A549 treated with dexamethasone at 1 μM for 4 hours (cell line): ENCODE measurements at places on chromosomes 2 and 18. TPM values are rescaled to one million over a fixed set of nuclear protein-coding genes. Genes with fewer than 3 reads are reported as not detected.

HK2 gene
- 0.75 to 1.1 TPM (median 1.1 TPM) in 5 replicates for total RNA-seq

KCNG3 gene
- 0.41 to 0.73 TPM (median 0.54 TPM) in 5 replicates for total RNA-seq

UGT1A5 gene
- total RNA-seq: 0.06 TPM in 1 of 5 replicates, not detected in the others

ATOH8 gene
- total RNA-seq: 14.5 to 19.7 TPM (median 17.9 TPM) in 5 replicates

TRMT61B gene
- 13.8 to 15.3 TPM (median 15.2 TPM) in 5 replicates for total RNA-seq

SPRED2 gene
- 31.0 to 41.3 TPM (median 36.3 TPM) in 5 replicates for total RNA-seq

SRBD1 gene
- 8.7 to 10.3 TPM (median 9.5 TPM) in 5 replicates for total RNA-seq

ZNF521 gene
- not detected in 5 replicates for total RNA-seq

DCDC2C gene
- 0.26 to 0.67 TPM (median 0.28 TPM) in 5 replicates for total RNA-seq

SPDYA gene
- 0.14 to 0.28 TPM (median 0.26 TPM) in 4 of 5 replicates, not detected in the other for total RNA-seq

COBLL1 gene
- total RNA-seq: 4.5 to 6.9 TPM (median 6.0 TPM) in 5 replicates

RUFY4 gene
- total RNA-seq: not detected in 5 replicates

C2orf81 gene
- 3.3 to 3.7 TPM (median 3.6 TPM) in 5 replicates for total RNA-seq

RAD51AP2 gene
- total RNA-seq: not detected in 5 replicates

SLC16A14 gene
- 0.66 to 1.3 TPM (median 0.86 TPM) in 5 replicates for total RNA-seq

MLPH gene
- total RNA-seq: 225 to 326 TPM (median 300 TPM) in 5 replicates

HRH4 gene
- total RNA-seq: not detected in 5 replicates

AQP12B gene
- not detected in 5 replicates for total RNA-seq

RAB10 gene
- total RNA-seq: 270 to 306 TPM (median 281 TPM) in 5 replicates

VWA3B gene
- 0.12 to 0.24 TPM (median 0.19 TPM) in 3 of 5 replicates, not detected in the others for total RNA-seq

PRKAG3 gene
- total RNA-seq: 0.04 TPM in 1 of 5 replicates, not detected in the others

GFPT1 gene
- total RNA-seq: 19.0 to 33.7 TPM (median 28.0 TPM) in 5 replicates

CAPN14 gene
- total RNA-seq: 0.04 to 0.06 TPM (median 0.05 TPM) in 4 of 5 replicates, not detected in the other

DYNAP gene
- total RNA-seq: not detected in 5 replicates

MC4R gene
- total RNA-seq: not detected in 5 replicates

MATN3 gene
- total RNA-seq: 11.0 to 18.8 TPM (median 15.4 TPM) in 5 replicates

KHK gene
- 7.6 to 9.1 TPM (median 8.3 TPM) in 5 replicates for total RNA-seq

GAREM1 gene
- total RNA-seq: 4.2 to 8.2 TPM (median 6.1 TPM) in 5 replicates

CHRNA1 gene
- not detected in 5 replicates for total RNA-seq

POTEC gene
- not detected in 5 replicates for total RNA-seq

ANO7 gene
- 1.7 to 2.1 TPM (median 1.9 TPM) in 5 replicates for total RNA-seq

ASIC4 gene
- total RNA-seq: 0.05 to 0.08 TPM (median 0.05 TPM) in 4 of 5 replicates, not detected in the other

HOXD11 gene
- 5.1 to 6.3 TPM (median 5.8 TPM) in 5 replicates for total RNA-seq

MROH2A gene
- total RNA-seq: 0.14 to 0.37 TPM (median 0.30 TPM) in 5 replicates

LBX2 gene
- 2.7 to 3.7 TPM (median 3.0 TPM) in 5 replicates for total RNA-seq

REG3A gene
- not detected in 5 replicates for total RNA-seq

PLEK gene
- total RNA-seq: not detected in 5 replicates

PCARE gene
- total RNA-seq: not detected in 5 replicates

DSC2 gene
- total RNA-seq: 0.64 to 1.1 TPM (median 1.0 TPM) in 5 replicates

IL1F10 gene
- not detected in 5 replicates for total RNA-seq

FLACC1 gene
- 0.20 to 0.64 TPM (median 0.22 TPM) in 4 of 5 replicates, not detected in the other for total RNA-seq

PTCD3 gene
- 71.8 to 92.5 TPM (median 77.0 TPM) in 5 replicates for total RNA-seq

PDE1A gene
- total RNA-seq: 0.17 to 0.33 TPM (median 0.26 TPM) in 5 replicates

CRYGC gene
- total RNA-seq: not detected in 5 replicates

PPP1R1C gene
- 1.1 to 2.3 TPM (median 1.5 TPM) in 5 replicates for total RNA-seq

RHOB gene
- total RNA-seq: 323 to 527 TPM (median 441 TPM) in 5 replicates

FOXI3 gene
- 0.03 to 0.05 TPM (median 0.04 TPM) in 3 of 5 replicates, not detected in the others for total RNA-seq

CD8B2 gene
- total RNA-seq: not detected in 5 replicates

COLEC12 gene
- total RNA-seq: 0.02 to 0.06 TPM (median 0.03 TPM) in 5 replicates

RTP5 gene
- total RNA-seq: not detected in 5 replicates

GALNT13 gene
- total RNA-seq: 7.9 to 11.3 TPM (median 10.0 TPM) in 5 replicates

GCKR gene
- 0.13 to 0.20 TPM (median 0.13 TPM) in 5 replicates for total RNA-seq

LAMA1 gene
- total RNA-seq: 0.01 to 0.21 TPM (median 0.09 TPM) in 5 replicates

FHL2 gene
- 40.7 to 51.7 TPM (median 49.3 TPM) in 5 replicates for total RNA-seq

CCDC74B gene
- 4.6 to 6.0 TPM (median 5.1 TPM) in 5 replicates for total RNA-seq

HJURP gene
- total RNA-seq: 51.2 to 56.5 TPM (median 54.7 TPM) in 5 replicates

ZNF804A gene
- total RNA-seq: not detected in 5 replicates

EFR3B gene
- 7.9 to 11.1 TPM (median 10.0 TPM) in 5 replicates for total RNA-seq
